Activated CD4-positive, alpha-beta T cell treated with anti-CD3 and anti-CD28 coated beads, Interleukin-2, amount 10 ng/mL, durations not matched to agents 24 days and 14 days (primary cell): ENCODE measurements at places on chromosomes 7 and 10.

- H3K36me3 ChIP-seq: peaks cover 63% of the 10 kb centered on the region
- peak overlapping the region; percentile 51 for H3K27ac ChIP-seq
- H3K4me1 ChIP-seq: peaks cover 75% of the 10 kb centered on the region
- DNase-seq: peak; percentile 54
- H3K27me3 ChIP-seq: no peaks in the 10 kb centered on the region
Measured at GRCh38 chr7:130930681-130931080, 196.7 kb upstream of the KLF14 start.

- no peak overlapping the region for H3K27ac ChIP-seq
- no peaks in the 10 kb centered on the region for H3K4me1 ChIP-seq
Measured at GRCh38 chr10:66463611-66464010, 462.2 kb upstream of the LRRTM3 start.

DNA sequence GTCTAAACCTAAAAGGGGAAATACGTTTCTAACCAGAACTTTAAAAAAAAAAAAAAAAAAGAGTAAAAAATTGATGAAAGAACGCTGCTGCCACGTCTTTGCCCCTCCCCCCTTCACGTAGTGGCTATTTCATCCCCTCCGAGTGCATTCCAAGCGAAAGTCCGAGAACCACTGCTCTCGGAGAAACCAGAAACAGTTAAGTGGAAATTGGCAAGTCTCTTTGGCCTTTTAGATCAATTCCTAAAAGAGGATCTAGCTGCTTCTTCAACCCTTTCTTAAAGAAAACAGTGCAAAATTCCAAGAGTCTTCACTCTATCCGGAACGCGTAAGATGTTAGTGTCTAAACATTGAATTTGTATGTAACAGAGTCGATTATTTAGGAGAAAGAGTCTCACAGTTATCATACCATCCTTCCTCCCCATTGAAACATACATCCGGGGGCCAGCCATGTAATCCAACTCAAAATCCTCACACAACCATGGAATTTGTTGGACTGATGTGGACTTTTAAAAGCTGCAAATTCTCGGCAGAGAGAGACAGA is 1.1 kb downstream of the P4HA1 start:
- peaks cover 33% of the 10 kb centered on the region for H3K4me1 ChIP-seq
- peak; percentile 83 for DNase-seq
- peak overlapping the region; percentile 99 for H3K27ac ChIP-seq
- H3K4me3 ChIP-seq: peak overlapping the region; percentile 93
- H3K27me3 ChIP-seq: no peaks in the 10 kb centered on the region
- peaks cover 25% of the 10 kb centered on the region for H3K36me3 ChIP-seq

- peaks cover 2% of the 10 kb centered on the region for H3K4me1 ChIP-seq
- peak; percentile 61 for DNase-seq
- H3K4me3 ChIP-seq: no peak overlapping the region
- no peaks in the 10 kb centered on the region for H3K27me3 ChIP-seq
- H3K36me3 ChIP-seq: peaks cover 2% of the 10 kb centered on the region
Measured at GRCh38 chr10:70106958-70107791, 25.4 kb downstream of the AIFM2 start.

- no peak overlapping the region for H3K4me3 ChIP-seq
- peaks cover 21% of the 10 kb centered on the region for H3K4me1 ChIP-seq
- H3K27me3 ChIP-seq: no peaks in the 10 kb centered on the region
- H3K36me3 ChIP-seq: peaks cover 42% of the 10 kb centered on the region
Measured at GRCh38 chr10:70418229-70418628, 14.3 kb downstream of the EIF4EBP2 start.

DNA sequence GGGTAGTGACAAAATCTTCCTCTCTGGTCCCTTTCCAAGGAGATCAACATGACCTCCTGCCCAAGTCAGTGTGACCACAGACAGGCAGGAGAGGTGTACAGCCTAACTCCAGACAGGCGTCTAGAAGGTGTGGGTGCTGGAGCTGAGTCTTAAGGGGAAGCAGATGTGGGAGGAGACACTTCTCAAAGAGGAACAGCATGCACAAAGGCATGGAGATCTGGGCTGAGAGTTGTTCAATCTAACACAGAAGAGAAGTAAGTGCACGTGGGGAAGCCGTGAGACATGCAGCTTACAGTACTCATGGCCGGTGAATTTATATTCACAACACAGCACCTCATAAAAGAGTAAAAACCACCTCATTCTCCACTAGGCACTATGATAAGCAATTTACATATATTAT is 23.8 kb upstream of the GSDME start:
- DNase-seq: no peak
- peaks cover 5% of the 10 kb centered on the region for H3K4me1 ChIP-seq
- H3K27me3 ChIP-seq: no peaks in the 10 kb centered on the region
- no peak overlapping the region for H3K27ac ChIP-seq
- H3K4me3 ChIP-seq: no peak overlapping the region
- H3K36me3 ChIP-seq: peaks cover 25% of the 10 kb centered on the region

- H3K27ac ChIP-seq: no peak overlapping the region
- H3K27me3 ChIP-seq: no peaks in the 10 kb centered on the region
- H3K4me1 ChIP-seq: peaks cover 8% of the 10 kb centered on the region
- peaks cover 69% of the 10 kb centered on the region for H3K36me3 ChIP-seq
Measured at GRCh38 chr10:6228647-6229046, 25.9 kb downstream of the PFKFB3 start.

DNA sequence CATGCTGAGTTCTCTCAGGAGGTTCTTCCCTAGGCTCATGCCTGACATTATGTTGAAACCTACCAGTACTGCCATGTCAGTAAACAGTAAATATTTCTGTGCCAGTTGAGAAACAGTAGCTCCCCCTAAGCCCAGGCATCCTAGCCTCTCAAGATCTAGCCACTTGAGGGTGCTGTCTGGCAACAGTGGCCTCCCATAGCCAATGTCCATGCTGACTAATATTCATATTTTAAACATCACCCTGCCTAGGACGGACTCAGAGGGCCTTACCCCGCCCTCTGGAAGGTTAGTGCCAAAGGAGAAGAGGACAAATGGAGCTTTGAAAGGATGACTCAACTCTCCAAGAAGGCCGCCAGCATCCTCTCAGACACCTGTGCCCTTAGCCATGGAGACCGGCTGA is 7.7 kb downstream of the ACSM6 start:
- H3K4me3 ChIP-seq: no peak overlapping the region
- H3K27ac ChIP-seq: no peak overlapping the region
- DNase-seq: no peak
- no peaks in the 10 kb centered on the region for H3K4me1 ChIP-seq

GRCh38 chr10:24706479-24707118 is 17.1 kb downstream of the ARHGAP21 start:
- H3K36me3 ChIP-seq: no peaks in the 10 kb centered on the region
- H3K27me3 ChIP-seq: no peaks in the 10 kb centered on the region
- DNase-seq: peak; percentile 78
- H3K4me3 ChIP-seq: no peak overlapping the region

GRCh38 chr10:1093696-1094095 is 37.5 kb downstream of the WDR37 start:
- H3K36me3 ChIP-seq: peaks cover 30% of the 10 kb centered on the region
- DNase-seq: no peak
- no peak overlapping the region for H3K27ac ChIP-seq
- no peak overlapping the region for H3K4me3 ChIP-seq
- no peaks in the 10 kb centered on the region for H3K27me3 ChIP-seq

DNA sequence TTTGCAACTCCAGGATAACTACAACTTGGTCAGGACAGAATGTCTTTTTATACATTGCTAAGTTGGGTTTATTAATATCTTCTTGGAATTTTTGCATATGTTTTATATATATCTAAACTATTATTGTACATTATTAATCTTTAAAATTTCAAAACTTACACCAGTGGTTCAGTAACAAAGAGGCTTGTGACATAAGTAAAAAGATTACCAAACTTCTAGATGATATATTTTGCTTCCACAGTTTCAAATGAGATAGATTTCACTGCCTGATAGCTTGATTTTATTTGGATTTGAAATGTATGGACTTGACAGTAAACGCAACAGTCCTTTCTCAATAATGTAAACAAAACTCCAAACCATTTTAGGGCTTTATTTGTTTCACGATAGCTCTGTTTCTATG is 701.2 kb upstream of the IGFBP3 start:
- no peak overlapping the region for H3K4me3 ChIP-seq
- H3K4me1 ChIP-seq: no peaks in the 10 kb centered on the region
- no peaks in the 10 kb centered on the region for H3K36me3 ChIP-seq
- H3K27ac ChIP-seq: no peak overlapping the region
- no peaks in the 10 kb centered on the region for H3K27me3 ChIP-seq

DNA sequence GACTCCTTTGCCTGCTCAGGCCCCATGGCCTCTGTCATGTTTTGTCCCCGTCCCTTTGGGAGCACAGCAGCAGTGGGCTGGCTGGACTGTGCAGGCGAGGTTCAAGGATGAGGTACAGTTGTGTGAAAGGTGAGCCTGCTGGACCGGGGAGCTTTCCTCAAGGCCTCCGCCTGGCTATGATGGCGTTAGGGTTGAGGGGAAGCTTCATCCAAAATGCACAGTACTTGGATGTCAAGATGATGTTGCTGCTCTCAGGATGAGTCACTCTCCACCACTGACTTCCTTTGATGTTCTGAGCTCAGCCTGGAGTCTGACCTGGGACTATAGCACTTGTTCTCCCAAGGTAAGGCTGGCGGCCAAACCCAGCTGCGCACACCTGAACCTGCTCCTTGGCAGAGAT is 152.7 kb upstream of the SHH start:
- no peak overlapping the region for H3K27ac ChIP-seq
- peak; percentile 71 for DNase-seq
- peaks cover 24% of the 10 kb centered on the region for H3K27me3 ChIP-seq
- H3K36me3 ChIP-seq: peaks cover 2% of the 10 kb centered on the region
- H3K4me1 ChIP-seq: peaks cover 17% of the 10 kb centered on the region
- no peak overlapping the region for H3K4me3 ChIP-seq

GRCh38 chr10:118694848-118695247 is 59.9 kb downstream of the CACUL1 start:
- H3K27ac ChIP-seq: no peak overlapping the region
- no peak overlapping the region for H3K4me3 ChIP-seq
- DNase-seq: no peak
- no peaks in the 10 kb centered on the region for H3K27me3 ChIP-seq

- H3K36me3 ChIP-seq: no peaks in the 10 kb centered on the region
- H3K4me1 ChIP-seq: no peaks in the 10 kb centered on the region
- H3K27ac ChIP-seq: no peak overlapping the region
- no peak overlapping the region for H3K4me3 ChIP-seq
- DNase-seq: no peak
Measured at GRCh38 chr7:26512737-26513136, 221.1 kb downstream of the SNX10 start.

DNA sequence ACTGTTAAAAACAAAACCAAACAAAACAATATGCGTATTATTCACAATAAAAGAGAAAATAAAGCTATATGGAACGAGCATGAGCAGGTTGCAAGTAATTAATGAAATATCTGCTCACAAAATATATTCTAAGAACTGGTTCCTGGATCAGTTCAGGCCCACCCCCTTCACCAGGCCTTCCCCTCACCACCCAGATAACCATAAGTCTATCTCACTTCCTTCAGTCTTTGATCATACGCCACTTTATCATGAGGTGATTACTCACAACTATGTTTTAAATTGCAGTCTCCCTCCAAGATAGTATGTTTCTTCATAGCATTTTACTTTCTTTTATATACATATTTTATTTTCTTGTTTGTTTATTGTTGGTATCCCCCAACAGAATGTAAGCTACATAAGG is 263.1 kb upstream of the HGF start:
- H3K27me3 ChIP-seq: no peaks in the 10 kb centered on the region
- no peak for DNase-seq
- H3K4me3 ChIP-seq: no peak overlapping the region
- no peaks in the 10 kb centered on the region for H3K36me3 ChIP-seq

GRCh38 chr10:122445904-122446303 is 8.5 kb upstream of the ARMS2 start:
- DNase-seq: no peak
- peaks cover 20% of the 10 kb centered on the region for H3K27me3 ChIP-seq
- H3K27ac ChIP-seq: no peak overlapping the region
- no peak overlapping the region for H3K4me3 ChIP-seq
